ENCODE measurements at places on chromosomes 1 and 21. TPM values are rescaled to one million over a fixed set of nuclear protein-coding genes. Genes with fewer than 3 reads are reported as not detected.

DNA sequence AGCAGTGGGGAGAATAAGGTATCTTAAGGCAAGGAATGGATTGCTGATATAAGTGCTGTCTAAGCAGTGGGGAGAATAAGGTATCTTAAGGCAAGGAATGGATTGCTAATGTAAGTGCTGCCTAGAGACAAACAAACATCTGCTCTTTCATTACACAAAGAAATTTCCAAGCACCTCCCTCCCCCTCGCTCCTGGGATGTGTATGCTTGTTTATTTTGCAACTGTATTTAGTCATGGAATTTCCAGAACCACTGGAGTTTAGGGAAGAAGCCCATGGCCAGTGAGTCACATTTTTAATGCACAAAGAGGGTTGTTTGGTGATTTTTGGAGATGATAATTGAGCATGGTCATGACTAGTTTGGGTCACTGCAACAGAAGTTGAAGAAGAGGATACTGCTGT lies 21.5 kb downstream of the PDPN start:
- no peak for DNase-seq

DNA sequence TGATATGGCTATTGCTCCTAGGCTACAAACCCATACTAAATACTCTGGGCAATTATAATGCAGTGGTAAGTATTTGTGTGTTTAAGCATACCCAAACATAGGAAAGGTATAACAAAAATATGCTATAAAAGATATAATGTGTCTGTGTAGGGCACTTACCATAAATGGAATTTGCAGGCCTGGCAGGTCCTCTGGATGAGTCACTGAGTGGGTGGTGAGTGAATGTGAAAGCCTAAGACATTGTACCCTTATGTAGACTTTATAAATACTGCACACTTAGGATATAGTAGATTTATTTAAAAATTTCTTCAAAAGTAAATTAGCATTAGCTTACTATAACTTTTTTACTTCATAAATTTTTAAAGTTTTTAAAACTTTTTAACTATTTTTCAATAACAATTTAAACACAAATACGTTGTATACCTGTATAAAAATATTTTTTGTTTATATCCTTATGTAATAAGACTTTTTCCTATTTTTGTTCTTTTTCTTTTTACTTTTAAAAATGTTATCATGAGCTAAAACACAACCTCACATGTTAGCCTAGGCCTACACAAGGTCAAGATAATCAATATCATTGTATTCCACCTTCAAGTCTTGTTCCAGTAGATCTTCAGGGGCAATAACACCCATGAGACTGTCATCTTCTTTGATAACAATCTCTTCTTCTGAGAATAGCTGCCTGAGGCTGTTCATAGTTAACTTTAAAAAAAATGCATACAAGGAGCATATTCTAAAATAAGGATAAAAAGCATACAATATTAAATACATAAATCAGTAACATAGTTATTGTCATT lies 306.3 kb upstream of the RGS18 start:
- DNase-seq, result no peak

DNA sequence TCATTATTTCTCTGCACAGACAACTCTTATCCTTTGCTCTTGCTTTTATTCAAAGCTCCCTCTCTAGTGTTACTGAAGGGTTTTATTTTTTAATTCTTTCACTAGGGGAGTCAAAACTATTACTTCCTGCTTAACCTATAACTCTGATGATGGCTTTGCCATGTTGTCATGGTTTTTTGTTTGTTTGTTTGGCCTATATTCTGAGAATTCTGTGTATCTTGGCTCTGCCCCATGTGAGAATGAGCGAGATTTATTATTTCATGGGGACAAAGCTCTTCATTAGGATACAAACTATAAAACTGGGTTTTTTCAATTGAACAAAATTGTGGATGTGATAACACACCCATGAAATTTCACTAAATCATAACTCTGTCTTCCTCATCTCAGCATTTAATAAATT lies 190.5 kb upstream of the C1orf105 start:
- DNase-seq, result no peak

The TMEM54 gene
- total RNA-seq, result 25.8 TPM

The AMY1A gene
- total RNA-seq, result not detected

DNA sequence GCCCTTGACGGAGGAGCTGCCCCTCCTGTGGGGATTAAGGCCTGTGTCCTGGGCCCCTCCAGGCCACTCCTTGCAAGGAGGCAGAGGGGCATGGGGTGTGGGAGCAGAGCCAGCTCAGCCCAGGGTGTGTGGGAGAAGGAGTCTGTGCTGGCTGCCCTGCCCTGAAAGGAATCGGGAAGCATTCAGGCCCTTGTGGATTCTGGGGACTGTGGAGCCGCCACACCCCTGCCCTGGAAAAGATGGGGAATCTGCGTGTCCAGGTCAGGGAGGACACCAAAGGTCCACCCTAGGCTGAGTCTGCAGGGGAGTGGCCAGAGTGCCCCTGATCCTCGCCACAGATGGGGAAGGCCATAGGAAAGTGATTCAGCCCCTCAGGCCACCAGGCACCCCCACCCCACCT lies 16.5 kb upstream of the PRDM16 start:
- DNase-seq, result no peak

- DNase-seq, result no peak
Observed at GRCh38 chr1:182268669-182269068, 122.9 kb downstream of the GLUL start.

GRCh38 chr1:6059866-6060265 lies 14.2 kb downstream of the KCNAB2 start:
- peak; percentile 48 for DNase-seq

DNA sequence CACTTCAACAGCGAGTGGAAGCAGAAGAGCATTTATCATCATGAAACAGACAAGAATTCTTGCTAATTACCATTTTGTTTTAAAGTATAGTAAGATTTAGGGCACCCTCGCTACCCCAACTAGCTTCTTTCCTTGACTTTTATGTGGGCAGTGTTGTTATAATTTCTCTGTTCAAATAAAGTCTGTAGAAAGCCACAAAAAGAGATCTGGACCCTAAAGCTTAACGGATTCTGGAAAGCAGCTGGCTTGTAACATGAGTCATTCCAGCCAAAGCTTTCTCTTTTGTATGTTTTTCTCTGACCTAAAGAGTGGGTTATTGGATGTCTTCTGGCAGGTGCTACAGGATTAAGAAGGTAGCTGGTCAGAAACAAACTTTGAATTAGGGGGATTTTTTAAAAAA lies 37.4 kb downstream of the RUNX1 start:
- no peak for DNase-seq

DNA sequence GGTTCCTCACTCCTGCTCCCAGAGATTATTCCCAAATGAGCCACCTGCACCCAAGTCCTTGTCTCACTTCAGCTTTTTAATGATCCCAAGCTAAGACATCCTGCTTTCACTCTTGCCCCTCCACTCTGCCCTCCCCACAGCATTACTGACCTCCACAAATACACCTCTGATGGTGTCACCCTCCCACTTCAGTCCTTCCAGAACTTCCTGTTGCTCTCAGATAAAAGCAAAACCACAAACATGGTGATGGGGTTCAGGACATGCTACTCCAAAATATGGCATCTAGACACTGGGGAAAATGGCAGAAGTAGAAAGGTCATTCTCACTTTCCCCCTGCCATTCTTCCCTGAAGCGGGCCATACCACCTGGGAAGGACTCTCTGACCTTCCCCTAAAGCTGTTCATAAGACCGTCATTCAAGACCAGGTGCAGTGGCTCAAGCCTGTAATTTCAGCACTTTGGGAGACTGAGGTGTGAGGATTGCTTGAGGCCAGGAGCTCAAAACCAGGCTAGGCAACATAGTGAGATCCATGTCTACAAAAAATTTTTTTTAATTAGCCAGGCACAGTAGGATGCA lies 65.8 kb upstream of the KLHDC7A start:
- DNase-seq, result no peak

DNA sequence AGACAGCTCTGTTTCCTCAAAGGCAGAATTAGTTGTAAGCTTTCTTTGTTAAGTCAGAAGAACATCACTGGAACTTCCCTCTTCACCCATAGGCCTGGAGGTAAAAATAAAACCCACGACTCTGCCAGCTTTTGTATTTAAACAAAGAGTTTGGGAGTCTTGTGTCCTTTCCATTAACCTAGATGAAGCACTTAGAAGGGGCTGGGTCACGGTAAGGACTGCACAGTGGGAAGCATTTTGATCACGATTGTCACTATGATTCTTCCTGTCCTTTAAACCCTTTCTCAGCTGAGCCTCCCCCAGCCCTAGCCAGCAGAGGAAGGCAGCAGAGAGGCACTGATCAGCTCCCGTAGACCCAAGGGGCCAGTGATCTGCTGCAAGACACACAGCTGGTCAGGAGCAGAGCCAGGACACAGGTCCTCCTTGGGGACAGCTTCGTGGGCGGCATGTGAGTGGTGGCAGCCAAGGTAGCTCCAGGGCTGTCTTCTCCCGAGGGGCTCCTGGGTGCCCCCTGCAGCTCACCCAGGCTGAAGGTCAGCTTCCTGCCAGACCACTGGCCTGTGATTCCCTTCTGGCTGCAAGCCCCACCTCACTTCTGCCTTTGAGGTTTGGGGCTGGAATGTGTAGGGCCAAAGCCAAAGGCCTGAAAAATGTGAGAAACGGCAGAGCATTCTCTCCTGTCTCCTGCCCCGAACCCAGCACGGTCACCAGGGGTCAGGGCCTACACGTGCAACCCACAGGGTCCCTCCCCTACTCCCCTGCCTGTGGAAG lies 4.0 kb upstream of the LAPTM5 start:
- no peak for DNase-seq

GRCh38 chr1:35807614-35808449 lies at the start of gene AGO4:
Gene AGO4 (plus strand): TSS chr1:35808016. CDS start chr1:35808417, 401 bp downstream.
- DNase-seq, result peak; percentile 46

DNA sequence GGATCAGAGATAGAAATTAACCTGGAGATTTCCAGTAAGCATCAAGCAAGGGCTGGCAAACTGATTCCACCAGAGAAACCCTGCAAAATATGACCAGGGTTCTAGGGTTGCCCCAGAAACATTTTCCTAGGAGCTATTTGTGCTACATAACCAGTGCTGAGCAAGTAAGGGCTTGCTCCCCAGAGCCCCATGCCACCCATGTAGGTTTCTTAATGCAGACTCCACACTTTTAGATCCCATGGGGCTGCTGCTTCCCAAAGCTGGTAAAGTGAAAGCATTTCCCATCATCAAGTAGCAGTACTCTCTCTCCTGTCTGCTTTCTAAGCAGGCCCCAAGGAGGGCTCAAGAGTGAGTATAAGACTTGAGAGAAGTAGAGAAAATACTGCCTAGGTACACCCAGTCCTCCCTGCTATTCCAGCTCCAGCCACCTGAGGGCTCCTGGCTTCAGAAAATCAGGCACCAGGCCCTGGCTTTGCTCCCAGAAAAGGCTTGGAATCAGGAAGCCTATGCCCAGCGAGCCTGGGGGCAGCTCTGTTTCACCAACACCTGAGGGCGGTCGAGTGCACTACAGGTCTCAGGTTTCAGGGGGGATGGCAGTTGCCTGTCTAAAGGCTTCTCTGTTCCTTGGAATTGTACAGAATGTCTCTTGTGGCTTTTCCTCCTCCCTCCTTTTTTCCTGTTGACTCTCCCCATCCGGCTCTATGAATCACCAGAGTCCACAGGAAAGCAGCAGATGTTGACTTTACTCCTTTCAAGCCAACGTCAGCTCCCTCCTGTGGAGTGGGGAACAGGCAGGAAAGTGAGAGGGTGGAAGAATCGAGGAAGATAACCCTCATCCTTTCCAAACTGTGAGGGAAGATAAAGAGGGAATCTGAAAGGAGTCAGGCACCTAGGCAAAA lies 6.2 kb upstream of the ANKRD35 start:
- DNase-seq, result peak; percentile 100

The SGIP1 gene
- 70.0 TPM for total RNA-seq

The EXTL1 gene
- 22.6 TPM for total RNA-seq

- DNase-seq, result no peak
Observed at GRCh38 chr1:168050307-168050706, 86.4 kb downstream of the GPR161 start.
